ENCODE measurements at places on chromosomes 3 and 15. TPM values are rescaled to one million over a fixed set of nuclear protein-coding genes. Genes with fewer than 3 reads are reported as not detected.

GRCh38 chr3:149120051-149120972 lies 9.1 kb upstream of the HPS3 start:
- DNase-seq: peak; percentile 85
- no peaks in the 10 kb centered on the region for H3K36me3 ChIP-seq
- no peak overlapping the region for H3K27ac ChIP-seq
- H3K27me3 ChIP-seq: no peaks in the 10 kb centered on the region
- no peak overlapping the region for H3K4me3 ChIP-seq

GRCh38 chr15:41809121-41809520 lies 18.8 kb upstream of the JMJD7 start:
- peaks cover 6% of the 10 kb centered on the region for H3K4me1 ChIP-seq
- H3K36me3 ChIP-seq: peaks cover 28% of the 10 kb centered on the region
- no peak overlapping the region for H3K27ac ChIP-seq
- no peak overlapping the region for H3K4me3 ChIP-seq

- H3K27ac ChIP-seq: peak overlapping the region; percentile 91
- H3K27me3 ChIP-seq: no peaks in the 10 kb centered on the region
- no peak overlapping the region for H3K4me3 ChIP-seq
- peaks cover 16% of the 10 kb centered on the region for H3K4me1 ChIP-seq
- no peaks in the 10 kb centered on the region for H3K36me3 ChIP-seq
These were observed 11.5 kb downstream of the LIPC start for GRCh38 chr15:58443308-58443707.

DNA sequence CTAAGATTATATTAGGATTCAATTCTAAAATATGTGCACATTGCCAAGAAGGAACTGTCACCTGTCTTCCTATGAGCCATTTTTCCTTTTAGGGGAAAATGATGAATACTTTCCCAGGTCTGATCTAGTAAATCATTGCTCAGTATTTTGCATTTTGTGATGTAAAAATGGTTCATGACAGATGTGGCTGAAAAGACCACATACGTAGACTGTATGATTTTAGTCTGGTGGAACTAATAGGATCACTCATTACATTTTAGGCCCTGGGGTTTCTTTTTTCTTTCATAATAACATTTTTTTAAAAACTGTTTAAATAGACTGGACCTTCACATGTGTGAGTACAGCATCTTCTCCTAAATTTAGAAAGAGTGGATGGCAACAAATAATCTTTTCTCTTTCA lies 201.7 kb upstream of the MLF1 start:
- H3K27ac ChIP-seq: no peak overlapping the region
- no peaks in the 10 kb centered on the region for H3K36me3 ChIP-seq
- no peaks in the 10 kb centered on the region for H3K27me3 ChIP-seq
- no peak for DNase-seq

GRCh38 chr15:54514601-54515000 lies 536.4 kb downstream of the UNC13C start:
- no peak overlapping the region for H3K4me3 ChIP-seq
- no peaks in the 10 kb centered on the region for H3K36me3 ChIP-seq
- DNase-seq: no peak
- no peaks in the 10 kb centered on the region for H3K27me3 ChIP-seq
- H3K27ac ChIP-seq: no peak overlapping the region
- H3K4me1 ChIP-seq: no peaks in the 10 kb centered on the region

DNA sequence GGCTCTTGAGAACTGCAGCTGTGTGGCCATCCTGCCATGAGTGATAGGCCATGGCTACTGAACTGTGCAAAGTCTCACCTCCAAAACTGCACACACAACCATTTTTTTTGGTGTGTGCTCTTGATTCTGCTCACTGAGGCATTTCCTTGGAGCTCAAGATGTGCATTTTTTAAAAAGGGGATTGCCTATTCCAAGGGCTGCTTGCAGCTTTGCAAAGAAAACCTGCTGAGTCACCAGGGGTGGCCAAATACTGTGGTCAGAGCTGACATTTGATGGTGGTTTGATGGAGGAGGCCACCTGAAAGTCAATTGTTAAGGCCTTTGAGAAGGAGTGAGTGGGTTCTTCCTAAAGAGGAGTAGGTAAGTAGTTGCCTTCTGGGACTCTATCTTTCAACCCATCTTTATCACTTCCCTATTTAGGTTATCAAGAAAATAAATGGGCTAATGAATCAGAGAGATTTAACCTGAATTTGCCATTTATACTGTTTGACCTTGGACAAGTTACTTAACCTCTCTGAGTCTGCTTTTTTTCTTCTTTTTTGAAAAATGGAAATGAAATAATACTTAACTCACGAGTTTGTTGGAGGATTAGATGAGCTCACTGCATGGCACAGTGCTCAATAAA lies 87.9 kb downstream of the CHST2 start:
- no peak for DNase-seq
- H3K4me1 ChIP-seq: no peaks in the 10 kb centered on the region
- no peaks in the 10 kb centered on the region for H3K27me3 ChIP-seq
- no peak overlapping the region for H3K27ac ChIP-seq
- no peaks in the 10 kb centered on the region for H3K36me3 ChIP-seq
- no peak overlapping the region for H3K4me3 ChIP-seq

- DNase-seq: no peak
- peak overlapping the region; percentile 52 for H3K27ac ChIP-seq
- H3K36me3 ChIP-seq: no peaks in the 10 kb centered on the region
- no peak overlapping the region for H3K4me3 ChIP-seq
- H3K27me3 ChIP-seq: no peaks in the 10 kb centered on the region
- peaks cover 41% of the 10 kb centered on the region for H3K4me1 ChIP-seq
These were observed 57.4 kb downstream of the UMPS start for GRCh38 chr3:124787476-124788195.

DNA sequence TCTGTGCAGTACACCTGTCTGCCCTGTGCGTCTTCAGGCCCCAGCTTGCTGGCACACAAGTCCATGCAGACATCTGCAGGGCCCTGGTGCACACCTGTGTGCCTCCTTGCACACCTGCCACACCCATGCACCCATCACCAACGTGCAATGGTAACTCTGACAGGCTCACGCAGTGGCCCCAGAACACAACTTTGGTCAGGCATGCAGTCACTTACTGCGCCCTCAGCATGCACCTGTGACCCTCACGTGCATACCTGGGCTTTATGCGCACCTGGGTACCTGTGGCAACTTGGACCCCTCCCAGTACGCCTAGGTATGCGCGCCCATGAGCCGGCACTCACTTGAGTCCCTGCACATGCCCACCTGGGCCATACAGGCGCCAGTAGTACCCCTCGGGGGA lies 1.7 kb downstream of the PLXND1 start:
- H3K27ac ChIP-seq: peak overlapping the region; percentile 85
- no peak for DNase-seq
- H3K4me3 ChIP-seq: peak overlapping the region; percentile 60
- H3K27me3 ChIP-seq: peaks cover 18% of the 10 kb centered on the region
- peaks cover 59% of the 10 kb centered on the region for H3K4me1 ChIP-seq

DNA sequence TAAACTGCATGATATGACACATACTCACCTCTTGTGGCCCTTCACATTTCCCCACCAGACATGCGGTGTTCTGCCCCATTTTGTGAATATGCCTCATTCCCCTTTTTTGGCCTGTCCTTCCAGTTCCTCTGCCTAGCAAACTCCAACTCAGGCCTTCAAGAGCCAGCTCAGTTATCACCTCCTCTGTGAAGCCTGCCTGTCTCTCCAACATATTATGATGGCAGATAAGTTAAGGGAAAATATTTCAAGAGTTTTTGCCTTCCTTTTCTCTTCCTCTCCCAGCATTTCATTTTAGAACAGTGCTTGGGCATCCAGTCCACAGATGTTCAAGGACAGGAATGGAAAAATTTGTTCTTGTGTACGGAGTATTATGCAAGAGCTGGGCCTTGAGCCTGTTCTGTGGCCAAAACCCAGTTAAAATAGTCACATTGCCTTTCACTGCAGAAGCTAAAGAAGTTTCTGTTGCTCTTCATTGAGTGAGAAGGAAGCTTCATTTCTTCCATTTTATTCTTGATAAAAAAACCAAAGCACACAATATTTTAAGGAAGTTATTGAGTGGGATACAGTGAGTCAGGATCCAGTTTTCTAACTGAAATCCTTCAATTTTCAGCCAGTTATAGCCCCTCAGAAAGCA lies 192.0 kb downstream of the GHSR start:
- no peak for DNase-seq
- H3K27me3 ChIP-seq: no peaks in the 10 kb centered on the region
- peaks cover 64% of the 10 kb centered on the region for H3K4me1 ChIP-seq
- no peak overlapping the region for H3K4me3 ChIP-seq
- H3K27ac ChIP-seq: peak overlapping the region; percentile 60

DNA sequence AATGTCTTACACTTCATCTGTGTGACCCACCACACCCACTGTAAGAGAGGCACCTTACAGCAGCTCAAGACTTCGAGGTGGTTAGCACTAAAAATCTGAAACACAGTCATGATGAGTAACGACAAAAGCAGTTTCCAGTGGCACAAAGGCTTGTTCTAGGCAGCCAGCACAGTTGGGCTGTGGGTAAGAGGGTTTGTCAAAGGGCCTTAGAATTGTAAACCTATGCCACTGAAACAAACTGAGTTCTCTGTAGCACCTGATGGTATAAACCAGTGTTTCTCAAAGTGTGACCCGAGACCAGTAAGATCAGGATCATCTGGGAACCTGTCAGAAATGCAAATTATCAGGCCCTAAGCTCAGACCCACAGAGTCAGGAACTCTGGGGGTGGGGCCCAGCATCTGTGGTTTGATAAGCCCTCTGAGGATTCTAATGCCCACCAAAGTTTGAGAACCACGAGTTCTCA lies 36.5 kb downstream of the DAPK2 start:
- no peak for DNase-seq
- no peaks in the 10 kb centered on the region for H3K27me3 ChIP-seq
- H3K27ac ChIP-seq: peak overlapping the region; percentile 18
- H3K4me3 ChIP-seq: no peak overlapping the region
- peaks cover 39% of the 10 kb centered on the region for H3K4me1 ChIP-seq

DNA sequence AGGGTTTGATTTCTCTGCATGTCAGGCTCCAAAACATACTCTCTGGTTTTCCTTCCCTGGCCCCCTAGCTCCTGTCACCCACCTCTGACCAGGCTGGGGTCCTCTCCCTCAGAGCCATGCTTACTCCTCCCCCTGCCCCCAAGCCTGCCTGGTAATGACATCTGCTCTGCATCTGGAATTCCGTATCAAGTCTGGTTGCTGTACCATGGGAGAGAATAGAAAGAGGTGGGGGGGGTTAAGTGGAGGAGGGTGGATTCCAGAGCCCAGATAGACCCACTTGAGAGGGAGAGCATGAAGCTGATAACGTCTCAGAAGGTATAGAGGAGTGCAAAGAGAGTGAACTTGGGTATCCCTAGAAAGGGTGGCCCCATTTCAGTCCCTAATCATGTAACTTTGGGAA lies 4.2 kb downstream of the IGDCC4 start:
- peaks cover 30% of the 10 kb centered on the region for H3K4me1 ChIP-seq
- no peak overlapping the region for H3K4me3 ChIP-seq
- H3K36me3 ChIP-seq: no peaks in the 10 kb centered on the region
- H3K27ac ChIP-seq: peak overlapping the region; percentile 51
- no peak for DNase-seq

DNA sequence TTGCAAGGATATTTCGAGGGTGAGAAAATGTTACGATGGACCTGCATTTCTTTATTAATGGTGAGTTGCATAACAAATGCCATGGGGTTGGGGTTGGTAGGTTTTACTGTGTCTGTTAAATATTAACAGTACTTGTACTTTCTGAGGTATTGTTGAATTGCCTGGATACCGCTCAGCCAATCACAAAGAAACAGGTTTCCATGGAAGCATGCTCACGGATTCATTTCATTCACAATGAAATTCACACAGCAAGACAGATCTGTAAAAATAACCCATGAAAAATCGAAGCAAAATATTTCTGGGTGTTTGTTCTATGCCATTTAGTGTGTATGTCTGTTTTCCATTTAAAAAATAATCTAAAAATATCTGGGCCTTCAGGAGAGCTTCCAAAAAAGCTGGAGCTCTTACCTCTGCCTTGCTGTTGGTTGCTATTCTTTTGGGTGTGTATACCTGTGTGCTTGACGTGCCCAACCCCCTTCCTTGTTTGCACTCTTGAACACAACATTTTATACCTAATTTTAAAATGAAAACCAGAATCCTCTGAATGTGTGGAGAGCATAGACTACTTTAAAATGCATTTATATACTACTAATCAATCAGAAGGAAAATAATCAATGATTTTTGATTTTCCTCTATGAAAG lies 479.8 kb upstream of the TBL1XR1 start:
- H3K27ac ChIP-seq: no peak overlapping the region
- peak; percentile 72 for DNase-seq
- peaks cover 42% of the 10 kb centered on the region for H3K4me1 ChIP-seq
- H3K36me3 ChIP-seq: no peaks in the 10 kb centered on the region

DNA sequence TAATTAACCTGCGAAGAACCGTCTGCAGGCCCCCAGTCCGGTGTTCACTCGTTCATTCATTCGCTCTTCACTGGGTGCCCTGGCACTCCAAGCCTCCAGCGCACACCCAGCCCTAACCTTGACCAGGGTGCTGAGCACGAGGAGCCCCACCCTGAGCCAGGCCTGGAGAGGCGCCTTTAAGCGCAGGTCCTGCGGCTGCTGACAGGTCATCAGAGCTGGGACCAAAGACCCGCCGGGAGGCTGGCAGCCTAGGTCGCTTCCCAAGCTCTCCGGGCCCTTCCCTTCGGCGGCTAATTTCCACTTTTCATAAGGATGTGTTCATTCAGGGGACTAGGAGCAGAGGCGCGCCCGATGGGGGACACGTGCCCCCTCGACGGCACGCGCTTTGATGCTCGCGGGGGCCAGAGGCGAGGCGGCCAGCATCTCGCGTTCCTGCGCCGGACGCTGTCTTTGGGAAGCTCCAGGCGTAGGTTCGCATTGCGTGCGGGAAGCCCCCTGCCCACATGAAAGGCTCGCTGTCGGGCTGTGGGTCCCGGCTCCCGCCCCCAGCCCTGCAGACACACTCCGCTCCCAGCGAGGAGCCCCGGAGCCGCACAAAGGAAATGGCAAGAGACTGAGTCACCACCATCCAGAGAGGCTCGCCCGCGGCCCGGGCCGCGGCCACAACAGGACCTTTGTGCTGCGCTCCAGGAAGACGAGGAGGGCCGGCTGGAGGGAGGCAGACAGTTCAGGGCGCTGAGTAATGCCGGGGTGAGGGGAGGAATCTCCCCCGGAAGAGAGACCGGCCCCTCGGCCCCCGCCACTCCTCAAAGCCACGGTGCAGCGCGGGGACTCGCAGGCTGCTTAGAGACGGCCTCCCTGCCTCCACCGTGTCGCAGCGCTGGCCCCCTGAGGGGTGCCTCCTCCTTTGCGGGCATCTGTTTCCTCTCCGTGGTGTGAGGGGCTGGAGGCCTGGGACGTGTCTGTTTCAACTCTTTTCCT lies 266.4 kb upstream of the HES1 start:
- H3K27me3 ChIP-seq: no peaks in the 10 kb centered on the region
- no peak overlapping the region for H3K4me3 ChIP-seq
- H3K36me3 ChIP-seq: no peaks in the 10 kb centered on the region
- H3K27ac ChIP-seq: no peak overlapping the region

GRCh38 chr15:101022876-101023275 lies 103.7 kb downstream of the LRRK1 start:
- DNase-seq: no peak
- H3K36me3 ChIP-seq: peaks cover 49% of the 10 kb centered on the region
- H3K4me3 ChIP-seq: no peak overlapping the region
- no peaks in the 10 kb centered on the region for H3K27me3 ChIP-seq
- peaks cover 10% of the 10 kb centered on the region for H3K4me1 ChIP-seq

The PATL2 gene
- polyA plus RNA-seq: 0.92 TPM

The GALNT15 gene
- 4.2 TPM for polyA plus RNA-seq

The SUCNR1 gene
- polyA plus RNA-seq: not detected

The STAB1 gene
- polyA plus RNA-seq: 55.3 TPM

The LYZL4 gene
- polyA plus RNA-seq: not detected

The SMCO1 gene
- not detected for polyA plus RNA-seq

Measured in stomach (tissue), 19 donors.